ENCODE measurements at places on chromosomes 7 and 10.

DNA sequence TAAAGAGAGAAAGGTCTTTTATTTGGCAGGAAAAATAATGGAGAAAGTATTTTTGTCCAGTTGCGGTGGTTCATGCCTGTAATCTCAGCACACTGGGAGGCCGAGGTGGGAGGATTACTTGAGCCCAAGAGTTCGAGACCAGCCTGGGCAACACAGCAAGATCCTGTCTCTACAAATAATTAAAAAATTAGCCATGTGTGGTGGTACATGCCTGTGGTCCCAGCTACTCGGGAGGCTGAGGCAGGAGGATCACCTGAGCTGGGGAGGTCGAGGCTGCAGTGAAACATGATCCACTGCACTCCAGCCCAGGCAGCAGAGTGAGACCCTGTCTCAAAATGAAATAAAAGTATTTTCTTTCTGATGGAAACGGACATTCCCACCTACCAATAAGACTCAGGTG, 77.8 kb upstream of the MKRN1 start:
- DNase-seq, result no peak

DNA sequence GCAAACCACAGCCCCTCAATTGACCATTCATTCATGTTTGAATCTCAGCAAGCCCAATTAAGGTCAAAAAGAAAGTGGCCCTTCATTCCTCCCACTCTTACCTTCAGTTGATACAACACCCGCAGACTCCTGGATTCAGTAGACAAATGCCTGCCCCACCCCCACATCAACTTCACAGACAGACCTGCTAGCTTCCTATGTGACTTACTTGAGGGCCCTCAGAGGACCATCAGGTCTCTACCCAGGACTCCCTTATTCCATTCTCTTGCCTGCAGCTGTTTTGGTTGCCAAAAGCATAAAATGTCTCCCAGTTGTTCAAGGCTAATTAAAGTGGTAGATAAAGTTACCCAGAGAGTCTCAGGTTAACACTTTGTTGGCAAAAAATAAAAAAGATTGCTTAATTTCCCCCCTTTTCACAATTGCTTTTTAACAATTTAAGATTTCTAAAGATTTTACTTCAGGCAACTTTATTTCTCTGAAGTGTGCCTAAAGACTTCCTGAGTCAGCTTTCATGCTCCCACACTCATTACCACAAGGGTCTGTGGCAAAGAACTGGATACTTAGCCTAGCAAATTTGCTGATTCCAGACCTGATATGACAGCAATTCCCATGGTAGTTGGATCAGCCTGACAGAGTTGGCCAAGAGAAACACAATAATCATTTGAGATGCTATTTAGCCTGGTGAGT, 3.3 kb upstream of the MTERF1 start:
- no peak for DNase-seq

DNA sequence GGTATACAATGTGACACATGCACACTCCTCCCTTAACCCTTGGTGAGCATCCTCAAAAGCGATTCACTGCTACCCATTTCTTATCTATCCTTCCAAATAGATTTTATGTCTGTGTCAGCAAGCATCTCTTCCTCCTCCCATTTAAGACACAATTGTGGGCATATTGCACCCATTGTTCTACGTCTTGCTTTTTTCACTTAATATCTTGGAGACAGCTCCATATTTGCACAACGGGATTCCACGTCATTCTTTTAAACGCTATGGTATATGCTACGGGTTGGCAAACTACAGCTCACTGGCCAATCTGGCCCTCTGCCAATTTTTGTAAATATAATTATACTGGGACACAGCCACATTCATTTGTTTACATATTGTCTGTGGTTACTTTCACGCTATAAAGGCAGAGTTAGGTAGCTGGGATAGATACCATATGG, 88.6 kb downstream of the RNF216 start:
- no peak for DNase-seq

- peak; percentile 36 for DNase-seq
Observed at GRCh38 chr10:116741391-116742351, 695 bp downstream of the HSPA12A start.

GRCh38 chr10:117942226-117942625, 104.5 kb downstream of the RAB11FIP2 start:
- no peak for DNase-seq

- DNase-seq, result peak; percentile 17
Observed at GRCh38 chr7:30074422-30075030, 46.3 kb downstream of the PLEKHA8 start.

- DNase-seq, result peak; percentile 72
Observed at GRCh38 chr7:46145412-46145811, 224.3 kb upstream of the IGFBP3 start.

- no peak for DNase-seq
Observed at GRCh38 chr7:121138262-121138933, 149.9 kb downstream of the CPED1 start.

- no peak for DNase-seq
Observed at GRCh38 chr7:51139796-51140195, 176.8 kb downstream of the COBL start.

DNA sequence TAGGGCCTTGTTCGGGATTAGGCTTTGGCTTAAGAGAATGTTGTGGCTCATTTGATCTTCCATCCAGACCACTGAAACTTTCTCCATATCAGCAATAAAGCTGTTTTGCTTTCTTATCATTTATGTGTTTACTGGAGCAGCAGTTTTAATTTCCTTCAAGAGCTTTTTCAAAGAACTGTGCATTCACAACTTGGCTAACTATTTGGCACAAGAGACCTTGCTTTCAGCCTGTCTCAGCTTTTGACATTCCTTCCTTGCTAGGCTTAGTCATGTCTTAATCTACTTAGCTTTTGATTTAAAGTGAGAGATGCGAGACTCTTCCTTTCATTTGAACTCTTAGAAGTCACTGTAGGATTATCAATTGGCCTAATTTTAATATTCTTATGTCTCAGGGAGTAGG, 19.1 kb upstream of the AKR1B1 start:
- DNase-seq, result no peak

DNA sequence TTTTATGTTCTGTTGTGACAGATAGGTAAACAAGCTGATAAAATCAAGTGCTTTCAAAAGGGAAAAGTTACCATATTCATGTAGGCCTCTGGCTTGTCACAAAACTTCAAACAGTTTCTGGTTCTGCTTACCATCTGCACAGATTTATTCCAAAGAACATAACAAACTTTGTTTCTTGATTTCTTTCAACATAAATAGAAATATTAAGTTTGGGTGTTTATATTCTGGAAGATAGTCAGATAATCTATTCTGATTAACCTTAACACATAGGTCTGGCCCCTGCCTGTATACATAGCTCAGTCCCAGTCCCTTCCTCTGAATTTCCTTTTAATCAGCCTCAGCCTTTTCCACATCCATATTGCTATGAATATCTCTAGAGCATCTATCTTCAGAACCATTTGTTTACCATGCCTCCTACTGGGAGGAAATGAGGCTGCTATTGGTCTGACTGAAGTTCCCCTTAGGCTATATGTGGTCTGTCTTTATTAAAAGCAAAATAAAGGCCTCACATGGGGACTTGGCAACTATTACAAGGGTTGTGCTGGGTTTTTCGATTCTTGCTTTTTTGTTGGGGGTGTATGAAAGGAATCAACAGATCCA, 319.0 kb downstream of the HPSE2 start:
- DNase-seq, result no peak

- no peak for DNase-seq
Observed at GRCh38 chr10:37488792-37489657, 363.6 kb downstream of the ANKRD30A start.

DNA sequence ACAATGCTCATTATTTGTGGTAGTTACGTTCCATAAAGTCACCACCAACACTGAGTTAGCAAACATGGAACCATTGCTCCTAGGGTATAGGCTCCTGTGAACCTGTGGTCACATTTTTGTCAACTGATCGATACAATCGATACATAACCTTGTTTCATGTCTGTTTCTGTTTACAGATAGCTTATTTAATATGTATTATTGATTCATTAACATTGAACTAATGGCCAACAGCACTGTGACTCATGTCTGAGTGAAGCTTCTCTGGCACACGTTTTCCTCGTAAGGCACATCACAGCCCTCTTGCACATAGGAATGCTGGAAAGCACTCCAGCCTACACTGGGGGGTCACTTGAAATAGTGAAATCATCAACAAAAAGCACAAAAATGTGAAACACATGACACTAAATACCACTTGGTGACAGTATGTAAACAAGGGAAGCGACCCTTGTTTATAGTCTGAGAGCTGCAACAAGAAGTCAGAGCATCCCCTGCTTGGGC, 27.0 kb downstream of the GHRHR start:
- no peak for DNase-seq

DNA sequence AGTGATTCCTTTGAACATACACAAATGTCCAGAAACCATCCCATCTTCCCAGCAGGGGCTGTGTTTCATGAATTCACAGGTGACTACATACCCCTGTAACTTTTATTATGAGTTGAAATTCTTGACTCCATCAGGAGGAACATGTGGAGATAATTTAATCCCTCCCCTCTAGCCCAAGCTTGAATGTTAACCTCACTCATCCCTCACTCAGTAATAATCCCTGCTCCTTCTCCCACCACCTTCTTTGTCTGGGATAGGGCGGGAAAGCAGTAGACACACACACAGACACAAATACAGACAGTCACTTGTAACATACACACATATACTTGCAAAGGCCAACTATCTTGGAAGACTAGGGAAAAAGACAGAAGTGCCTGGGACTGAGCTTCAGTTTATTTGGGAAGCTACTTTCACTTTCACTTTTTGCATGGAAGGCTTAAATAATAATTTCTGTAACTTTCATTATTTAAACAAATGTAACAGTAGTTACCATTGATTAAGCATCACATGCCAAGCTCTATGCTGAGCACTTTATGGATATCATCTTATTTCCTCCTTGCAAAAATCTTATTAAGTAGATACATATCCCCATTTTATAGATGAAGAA, 7.3 kb downstream of the AASS start:
- DNase-seq, result no peak

GRCh38 chr7:46811529-46811928, 770.4 kb downstream of the TNS3 start:
- DNase-seq, result no peak

GRCh38 chr10:127649642-127650041, 87.3 kb upstream of the FOXI2 start:
- peak; percentile 37 for DNase-seq

- no peak for DNase-seq
Observed at GRCh38 chr7:51278797-51279196, 37.8 kb downstream of the COBL start.

- no peak for DNase-seq
Observed at GRCh38 chr10:128738386-128738915, 612.2 kb upstream of the MKI67 start.

- no peak for DNase-seq
Observed at GRCh38 chr10:71382757-71383156, 14.0 kb upstream of the CDH23 start.

- no peak for DNase-seq
Observed at GRCh38 chr10:129897871-129898626, 66.0 kb downstream of the EBF3 start.

DNA sequence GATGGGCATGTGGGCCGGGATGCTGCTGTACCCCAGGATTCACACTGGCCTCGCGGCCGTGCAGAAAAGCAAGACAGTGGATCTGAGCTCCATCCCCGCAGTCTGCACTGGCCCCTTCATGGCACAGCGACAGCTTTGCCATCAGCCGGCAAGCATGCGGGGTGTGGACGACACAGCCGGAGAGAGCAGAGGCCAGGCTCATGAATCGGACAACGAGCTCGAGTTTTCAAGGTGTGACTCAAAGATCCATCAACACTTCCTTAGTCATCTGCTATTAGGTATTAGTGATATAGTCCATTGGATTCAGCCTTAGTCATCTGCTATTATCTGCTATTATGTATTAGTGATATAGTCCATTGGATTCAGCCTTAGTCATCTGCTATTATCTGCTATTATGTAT, 254.7 kb downstream of the KLF6 start:
- no peak for DNase-seq

DNA sequence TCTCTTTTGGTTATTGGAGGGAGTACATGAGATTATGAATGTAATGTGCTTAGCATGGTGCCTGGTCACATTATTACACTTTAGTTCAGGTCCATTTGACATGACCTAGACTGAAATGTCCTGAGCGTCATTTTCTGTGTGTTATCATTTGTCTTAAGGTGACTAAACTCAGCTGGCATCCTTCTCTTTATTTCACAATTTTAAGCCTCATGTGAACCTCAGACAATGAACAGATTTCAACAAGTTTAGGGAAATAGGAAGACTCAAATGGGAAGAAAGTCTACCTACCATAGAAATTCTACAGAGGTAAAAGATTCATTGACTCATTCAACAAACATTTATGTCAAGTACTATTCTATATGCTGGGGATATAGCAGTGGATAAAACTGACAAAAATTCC, 70.2 kb upstream of the EXOC6 start:
- DNase-seq, result no peak

All from iPS-NIHi11 (cell line).